Activated CD4-positive, CD25-positive, alpha-beta regulatory T cell treated with anti-CD3 and anti-CD28 coated beads, Interleukin-2, amount 50 U/mL, for 16 hours (primary cell): ENCODE measurements at places on chromosomes 11 and 22.
A peak's percentile ranks its signal among the peaks of the same experiment; 100 is the strongest.

DNA sequence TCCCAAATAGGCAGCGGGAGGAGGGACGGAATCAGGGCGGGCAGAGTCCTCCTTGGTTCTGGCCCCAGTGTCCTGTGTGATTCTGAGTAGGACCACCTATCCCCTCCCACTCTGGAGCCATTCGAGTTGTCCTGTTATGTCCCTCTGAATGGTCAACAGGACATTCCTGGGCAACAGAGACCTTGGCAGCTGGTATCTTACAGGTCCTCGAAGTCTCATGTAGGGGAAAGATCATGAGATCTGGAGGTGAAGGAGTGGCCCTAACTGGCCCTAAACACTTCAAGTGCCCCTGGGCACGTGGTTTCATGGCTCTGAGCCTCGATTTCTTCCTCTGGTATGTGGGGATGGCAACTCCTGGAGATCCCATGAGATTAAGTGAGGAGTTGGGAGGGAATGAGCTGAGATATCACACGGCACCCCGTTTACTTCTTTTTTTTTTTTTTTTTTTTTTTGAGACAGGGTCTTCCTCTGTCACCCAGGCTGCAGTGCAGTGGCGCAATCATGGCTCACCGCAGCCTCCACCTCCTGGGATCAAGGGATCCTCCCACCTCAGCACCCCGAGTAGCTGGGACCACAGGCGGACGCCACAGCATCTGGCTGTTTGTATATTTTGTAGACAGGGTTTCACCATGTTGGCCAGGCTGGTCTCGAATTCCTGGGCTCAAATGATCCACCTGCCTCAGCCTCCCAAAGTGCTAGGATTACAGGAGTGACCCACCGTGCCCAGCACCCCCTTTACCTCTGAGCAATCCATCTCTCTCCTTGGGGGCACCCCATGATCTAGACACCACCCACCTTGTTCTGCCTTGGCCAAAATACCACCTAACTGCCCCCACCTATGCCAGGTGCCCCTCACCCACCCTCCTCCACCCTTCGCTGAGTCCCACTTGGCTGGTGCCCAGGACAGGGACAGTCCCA is 6.8 kb downstream of the LIF start:
- DNase-seq = no peak

DNA sequence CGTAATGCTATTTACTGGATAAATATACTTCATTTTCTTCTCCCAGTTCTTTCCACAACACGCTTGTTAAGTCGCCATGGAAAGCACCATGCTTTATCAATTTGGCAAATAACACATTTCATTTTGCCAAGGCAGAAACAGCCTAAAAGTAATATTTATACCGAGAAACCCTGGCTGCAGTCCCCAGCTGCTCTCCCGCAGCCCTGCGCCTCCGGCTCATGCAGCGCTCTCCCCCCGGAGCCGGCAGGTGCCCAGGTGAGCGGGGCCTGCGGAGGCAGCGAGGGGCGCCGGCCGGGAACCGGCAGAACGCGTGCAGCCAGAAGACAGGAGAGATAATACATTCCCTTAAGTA is 681 bp upstream of the ARHGEF12 start:
- no peak for DNase-seq

GRCh38 chr11:57482782-57483561 is 22.6 kb downstream of the RTN4RL2 start:
- DNase-seq = peak; percentile 23

DNA sequence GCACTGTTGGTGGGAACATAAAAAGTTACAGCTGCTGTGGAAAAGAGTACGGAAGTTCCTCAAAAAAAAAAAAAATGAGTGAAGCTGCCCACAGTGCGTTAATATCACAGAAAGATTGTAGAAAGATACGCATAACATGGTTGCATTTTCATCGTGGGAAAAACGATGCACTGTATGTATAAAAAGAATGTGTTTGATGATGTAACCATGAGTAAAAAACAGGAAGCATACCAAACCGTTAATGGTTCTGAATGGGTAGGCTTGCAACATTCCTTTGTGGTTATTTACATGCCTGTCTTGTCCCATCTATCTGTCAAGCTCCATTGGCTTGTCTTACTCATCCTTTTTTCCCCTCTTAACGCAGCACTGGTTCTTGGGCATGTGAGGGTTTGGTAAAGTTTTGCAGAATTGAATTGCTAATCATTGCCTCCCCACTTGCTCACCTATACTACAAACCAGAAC is 33.8 kb upstream of the DKK3 start:
- no peak for DNase-seq

GRCh38 chr11:108148556-108148955 is 27.2 kb downstream of the ACAT1 start:
- no peak for DNase-seq

DNA sequence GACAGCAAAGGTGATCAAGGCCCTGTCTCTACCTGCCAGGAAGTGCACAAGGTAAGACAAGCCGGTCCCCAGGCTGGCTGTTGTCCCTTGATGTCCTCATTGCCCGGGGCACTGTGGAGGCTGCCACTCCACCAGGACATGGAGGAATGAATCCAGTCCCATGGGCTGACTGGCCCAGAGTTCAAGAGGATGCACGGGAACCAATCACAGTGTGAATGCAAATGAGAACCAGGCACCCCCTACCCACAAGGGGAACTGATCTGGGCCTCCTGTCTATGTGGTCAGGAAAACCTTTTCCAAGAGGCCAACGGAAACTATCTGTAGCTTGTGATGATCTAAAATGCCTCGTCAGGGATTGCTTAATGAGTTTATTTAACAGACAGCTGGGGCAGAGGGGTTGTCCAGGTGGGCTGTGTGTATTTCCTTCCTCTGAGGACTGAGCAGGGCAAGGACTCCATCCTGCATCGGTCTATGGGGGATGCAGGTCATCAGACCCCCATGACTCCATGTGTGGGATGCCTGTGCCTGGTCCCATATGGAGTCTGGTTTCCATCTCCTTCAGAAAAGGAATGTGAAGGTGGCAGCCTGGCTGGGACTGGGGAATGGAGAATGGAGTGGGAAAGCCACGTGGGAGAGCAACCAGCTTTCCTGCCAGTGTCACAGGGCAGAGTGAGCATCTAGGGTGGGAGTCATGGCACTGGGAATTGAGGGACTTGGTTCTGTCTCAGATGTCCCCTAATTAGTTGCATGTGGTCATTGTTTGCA is 60.5 kb downstream of the CD82 start:
- no peak for DNase-seq

GRCh38 chr11:104565583-104565961 is 332.7 kb downstream of the CASP12 start:
- no peak for DNase-seq

GRCh38 chr11:55673860-55674259 is 11.9 kb downstream of the OR4C6 start:
- DNase-seq = no peak

GRCh38 chr11:64396079-64396591 is 37.2 kb downstream of the RPS6KA4 start:
- DNase-seq = no peak

DNA sequence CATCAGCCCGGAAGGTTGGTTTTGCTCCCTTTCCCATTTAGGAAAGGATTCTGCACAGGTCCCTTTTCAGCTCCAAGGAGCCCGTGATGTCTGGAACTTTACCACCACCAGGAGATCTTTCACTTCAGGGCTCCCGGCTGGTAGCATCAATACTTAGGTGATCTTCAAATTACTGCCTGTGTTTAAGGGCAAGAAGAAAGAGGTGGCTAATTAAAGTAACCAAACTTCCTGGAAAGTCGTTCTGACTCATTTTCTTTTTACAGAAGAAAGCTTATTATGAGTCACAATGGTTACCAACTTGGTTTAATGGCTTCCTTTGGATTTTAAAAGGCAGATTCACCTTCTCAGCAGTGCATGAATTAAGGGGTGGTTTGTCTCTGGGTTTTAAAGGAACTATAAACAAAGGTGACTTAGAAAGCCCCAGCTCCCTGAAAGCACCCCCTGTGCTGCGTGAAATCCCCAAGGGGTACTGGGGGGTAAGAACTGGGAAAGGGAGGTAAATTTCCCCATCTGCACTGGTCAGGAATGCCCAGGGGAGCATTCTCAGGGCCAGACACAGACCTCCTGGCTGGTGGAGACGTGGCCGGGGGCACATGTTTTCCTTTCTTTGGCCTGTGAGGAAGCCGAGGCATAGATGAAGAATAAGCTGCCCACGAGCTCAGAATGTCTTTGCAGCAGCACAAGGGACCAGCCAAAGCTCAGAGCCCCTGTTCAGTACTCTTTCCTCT is 8.8 kb downstream of the POU2F3 start:
- no peak for DNase-seq

DNA sequence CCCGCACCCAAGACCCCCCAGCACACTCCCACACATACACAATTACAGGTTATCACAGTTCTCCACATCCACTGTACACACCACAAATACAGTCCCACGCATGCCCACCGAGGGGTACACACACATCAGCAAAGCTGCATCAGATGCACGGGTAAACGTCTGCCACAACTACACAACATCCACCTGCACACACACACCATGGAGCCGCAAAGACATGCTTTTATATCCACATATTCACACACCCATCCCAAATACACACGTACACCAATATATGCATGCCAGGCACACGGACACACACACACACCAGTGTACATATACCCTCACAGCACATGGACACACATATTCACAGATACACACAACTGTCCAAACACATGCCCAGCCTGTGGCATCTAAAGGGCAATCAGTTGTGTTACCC is 5.4 kb upstream of the KCNJ4 start:
- DNase-seq = no peak

DNA sequence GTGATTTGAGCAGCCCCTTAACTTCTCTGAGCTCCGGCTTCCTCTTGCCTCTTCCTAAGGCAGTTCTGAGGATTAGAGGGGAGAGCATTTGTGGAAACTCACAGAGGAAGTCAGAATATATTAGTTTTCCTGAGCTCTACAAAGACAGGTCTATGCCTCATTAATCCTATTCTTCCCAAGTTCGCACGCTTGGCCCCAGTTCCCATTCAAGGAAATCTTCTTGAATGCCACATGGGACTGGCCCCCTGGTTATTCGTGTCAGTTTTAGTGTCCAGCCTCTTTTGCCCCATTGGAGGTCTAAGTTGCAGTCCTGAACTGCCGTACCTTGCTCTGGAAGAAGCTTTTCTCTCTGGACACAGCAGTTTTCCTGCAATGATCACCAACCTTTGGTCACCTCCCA is 37.6 kb upstream of the ALX4 start:
- no peak for DNase-seq

- DNase-seq = no peak
Observed at GRCh38 chr11:33753304-33753967, 17.2 kb upstream of the CD59 start.

DNA sequence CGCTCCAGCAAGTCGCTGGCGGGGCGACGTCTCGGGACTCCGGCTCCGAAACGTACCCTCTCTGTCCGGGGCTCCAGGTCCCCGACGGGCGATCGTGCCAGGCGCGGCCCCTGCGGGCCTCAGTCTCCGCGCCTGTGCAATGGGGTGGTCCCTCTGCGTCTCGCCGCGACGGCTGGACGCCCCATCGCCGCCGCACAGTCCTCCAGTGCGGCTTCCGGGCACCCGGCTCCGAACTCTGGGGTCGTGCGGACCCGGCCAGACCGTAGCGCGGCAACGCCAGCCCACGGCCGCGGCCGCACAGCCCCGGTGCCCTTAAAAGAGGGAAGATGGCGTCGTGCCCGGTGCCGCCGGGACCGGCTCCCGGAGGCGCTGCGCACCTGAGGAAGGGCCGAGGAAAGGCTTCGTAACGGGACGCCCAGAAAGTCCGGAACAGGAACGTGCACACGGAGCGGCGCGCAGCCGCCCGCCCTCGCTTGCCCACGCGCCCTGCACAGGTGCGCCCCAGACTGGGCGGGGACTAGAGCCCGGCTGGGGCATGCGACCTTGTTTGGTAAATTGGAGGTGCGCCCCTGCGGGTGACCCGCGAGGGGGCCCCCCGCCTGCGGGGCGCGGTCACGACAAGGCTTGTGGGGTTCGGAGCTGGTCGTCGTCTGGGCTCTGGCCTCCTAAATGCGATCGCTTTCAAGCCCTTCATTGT is 525 bp downstream of the BIK start:
- DNase-seq = no peak

- DNase-seq = no peak
Observed at GRCh38 chr22:36492109-36492508, 10.7 kb upstream of the TXN2 start.

- no peak for DNase-seq
Observed at GRCh38 chr11:77310721-77311120, 9.2 kb upstream of the GDPD4 start.

GRCh38 chr22:50443801-50444625 is 30.8 kb downstream of the SBF1 start:
- DNase-seq = no peak

DNA sequence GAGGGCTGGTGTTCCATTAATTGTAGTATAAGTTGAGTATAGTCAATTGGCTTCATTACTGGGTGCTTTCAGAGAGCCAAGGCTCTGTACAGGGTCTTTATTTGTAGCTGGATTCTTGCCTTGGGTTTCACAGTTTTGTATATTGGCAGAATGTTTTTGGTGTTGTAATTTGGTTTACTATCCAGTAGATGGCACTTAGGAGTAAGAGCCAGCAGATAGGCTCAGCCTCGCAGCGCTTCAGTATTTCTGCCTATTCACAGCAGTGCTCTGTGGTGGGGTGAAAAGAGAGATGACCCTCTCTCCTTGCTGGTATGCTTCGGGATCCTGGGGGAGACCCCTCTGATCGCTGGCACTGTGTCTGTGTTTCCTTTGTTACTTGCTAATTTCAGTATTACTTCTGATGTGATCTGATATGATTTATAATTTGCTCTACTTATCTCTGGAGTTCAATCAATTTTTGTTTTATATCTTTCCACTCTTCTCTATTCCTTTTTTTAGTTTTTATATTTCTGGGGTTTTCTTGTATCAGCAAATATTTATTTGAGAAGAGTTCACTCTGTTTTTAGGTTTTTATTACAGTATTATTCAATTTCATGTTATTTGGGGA is 52.2 kb downstream of the ANO5 start:
- no peak for DNase-seq

GRCh38 chr11:63551091-63551888 is 11.9 kb downstream of the PLAAT2 start:
- DNase-seq = no peak

DNA sequence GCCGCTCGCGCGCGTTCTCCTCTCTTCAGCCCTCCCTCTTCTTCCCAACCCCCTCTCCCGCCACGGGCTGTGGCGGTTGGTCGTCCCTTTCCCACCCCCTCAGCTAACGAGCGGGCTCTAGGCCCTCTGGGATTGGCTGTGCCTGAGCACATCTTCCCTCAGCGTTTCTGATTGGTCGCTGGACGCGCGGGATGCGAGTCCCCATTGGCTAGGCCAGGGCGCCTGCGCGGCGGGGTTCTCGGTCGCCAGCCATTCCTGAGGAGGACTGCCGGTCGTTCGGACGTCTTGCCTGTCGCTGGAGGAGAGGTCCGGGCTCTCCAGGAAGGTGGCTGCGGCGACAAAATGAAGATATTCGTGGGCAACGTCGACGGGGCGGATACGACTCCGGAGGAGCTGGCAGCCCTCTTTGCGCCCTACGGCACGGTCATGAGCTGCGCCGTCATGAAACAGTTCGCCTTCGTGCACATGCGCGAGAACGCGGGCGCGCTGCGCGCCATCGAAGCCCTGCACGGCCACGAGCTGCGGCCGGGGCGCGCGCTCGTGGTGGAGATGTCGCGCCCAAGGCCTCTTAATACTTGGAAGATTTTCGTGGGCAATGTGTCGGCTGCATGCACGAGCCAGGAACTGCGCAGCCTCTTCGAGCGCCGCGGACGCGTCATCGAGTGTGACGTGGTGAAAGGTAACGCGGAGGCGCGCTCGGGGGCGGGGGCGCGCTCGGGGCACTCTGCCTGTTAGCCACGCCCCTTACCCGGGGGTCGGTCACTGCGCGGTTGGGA is at the start of gene RBM14:
RBM14 (plus strand) TSS at position 252 of the 776 bp plus-strand sequence; CDS start at position 343, 91 bp downstream.
- DNase-seq = peak; percentile 98

GRCh38 chr11:132205496-132205895 is 835.1 kb downstream of the NTM start:
- DNase-seq = no peak
